ENCODE measurements at places on chromosomes 12 and 14.

- H3K27ac ChIP-seq = no peak overlapping the region
- H3K27me3 ChIP-seq = no peaks in the 10 kb centered on the region
- no peak overlapping the region for H3K4me3 ChIP-seq
- H3K36me3 ChIP-seq = peaks cover 36% of the 10 kb centered on the region
These were observed 36.9 kb downstream of the NRDE2 start for GRCh38 chr14:90294872-90295271.

GRCh38 chr12:124909831-124910560 lies 4.5 kb downstream of the UBC start:
- peaks cover 30% of the 10 kb centered on the region for H3K36me3 ChIP-seq
- no peak for DNase-seq
- H3K4me1 ChIP-seq = peaks cover 56% of the 10 kb centered on the region
- H3K27ac ChIP-seq = peak overlapping the region; percentile 63

- H3K27me3 ChIP-seq = no peaks in the 10 kb centered on the region
- H3K4me3 ChIP-seq = peak overlapping the region; percentile 20
- DNase-seq = no peak
- peaks cover 70% of the 10 kb centered on the region for H3K4me1 ChIP-seq
- no peaks in the 10 kb centered on the region for H3K36me3 ChIP-seq
These were observed 7.6 kb upstream of the NR4A1 start for GRCh38 chr12:52043386-52044212.

DNA sequence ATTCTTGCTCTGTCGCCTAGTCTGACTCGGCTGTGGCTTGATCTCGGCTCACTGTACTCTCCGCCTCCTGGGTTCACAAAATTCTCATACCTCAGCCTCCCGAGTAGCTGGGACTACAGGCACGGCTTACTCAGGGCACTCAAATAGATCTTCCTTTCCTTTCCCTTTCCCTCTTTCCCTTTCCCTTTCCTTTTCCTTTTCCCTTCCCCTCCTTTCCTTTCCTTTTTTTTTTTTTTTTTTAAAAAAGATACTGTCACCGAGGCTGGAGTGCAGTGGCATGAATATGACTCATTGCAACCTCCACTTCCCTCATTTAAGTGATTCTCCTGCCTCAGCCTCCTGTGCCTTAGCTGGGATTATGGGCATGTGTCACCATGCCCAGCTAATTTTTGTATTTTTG lies 86.0 kb downstream of the AEBP2 start:
- H3K27ac ChIP-seq = no peak overlapping the region
- H3K4me1 ChIP-seq = no peaks in the 10 kb centered on the region
- no peak for DNase-seq
- no peak overlapping the region for H3K4me3 ChIP-seq
- H3K27me3 ChIP-seq = no peaks in the 10 kb centered on the region

- H3K4me3 ChIP-seq = no peak overlapping the region
- no peak overlapping the region for H3K27ac ChIP-seq
- no peaks in the 10 kb centered on the region for H3K36me3 ChIP-seq
- DNase-seq = peak; percentile 87
- H3K4me1 ChIP-seq = peaks cover 9% of the 10 kb centered on the region
- no peaks in the 10 kb centered on the region for H3K27me3 ChIP-seq
These were observed 121.8 kb downstream of the TBC1D30 start for GRCh38 chr12:64946132-64946829.

GRCh38 chr12:23528316-23528715 lies 421.2 kb downstream of the SOX5 start:
- DNase-seq = no peak
- no peaks in the 10 kb centered on the region for H3K4me1 ChIP-seq
- no peaks in the 10 kb centered on the region for H3K27me3 ChIP-seq
- no peak overlapping the region for H3K4me3 ChIP-seq
- H3K27ac ChIP-seq = no peak overlapping the region

GRCh38 chr12:15977999-15978951 lies 67.1 kb downstream of the DERA start:
- H3K27ac ChIP-seq = no peak overlapping the region
- H3K4me1 ChIP-seq = peaks cover 11% of the 10 kb centered on the region
- no peak for DNase-seq
- no peaks in the 10 kb centered on the region for H3K27me3 ChIP-seq

- H3K27me3 ChIP-seq = no peaks in the 10 kb centered on the region
- H3K4me3 ChIP-seq = no peak overlapping the region
- peaks cover 8% of the 10 kb centered on the region for H3K36me3 ChIP-seq
- H3K27ac ChIP-seq = peak overlapping the region; percentile 73
- no peak for DNase-seq
These were observed 21.9 kb upstream of the MAGOHB start for GRCh38 chr12:10635306-10635705.

DNA sequence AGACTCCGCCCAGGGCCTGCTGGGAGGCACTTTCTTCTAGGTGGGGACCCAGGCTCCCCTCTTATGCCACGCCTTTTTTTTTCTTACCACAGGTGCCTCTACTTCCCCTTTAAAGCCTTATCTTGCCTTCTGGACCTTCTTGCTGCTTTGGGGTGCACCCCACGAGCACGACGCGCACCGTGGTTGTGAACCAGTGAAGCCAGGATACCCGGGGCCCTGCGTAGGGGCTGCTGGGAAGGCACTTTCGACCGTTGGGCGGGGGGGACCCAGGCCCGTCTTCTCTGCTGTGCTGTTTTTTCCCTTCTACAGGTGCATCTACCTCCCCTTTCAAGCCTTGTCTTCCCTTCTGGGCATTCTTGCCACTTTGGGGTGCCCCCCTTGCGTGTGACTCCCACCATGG lies 305.4 kb downstream of the ALG10 start:
- no peak for DNase-seq
- no peaks in the 10 kb centered on the region for H3K36me3 ChIP-seq
- no peak overlapping the region for H3K27ac ChIP-seq
- no peaks in the 10 kb centered on the region for H3K4me1 ChIP-seq
- H3K27me3 ChIP-seq = peaks cover 15% of the 10 kb centered on the region

DNA sequence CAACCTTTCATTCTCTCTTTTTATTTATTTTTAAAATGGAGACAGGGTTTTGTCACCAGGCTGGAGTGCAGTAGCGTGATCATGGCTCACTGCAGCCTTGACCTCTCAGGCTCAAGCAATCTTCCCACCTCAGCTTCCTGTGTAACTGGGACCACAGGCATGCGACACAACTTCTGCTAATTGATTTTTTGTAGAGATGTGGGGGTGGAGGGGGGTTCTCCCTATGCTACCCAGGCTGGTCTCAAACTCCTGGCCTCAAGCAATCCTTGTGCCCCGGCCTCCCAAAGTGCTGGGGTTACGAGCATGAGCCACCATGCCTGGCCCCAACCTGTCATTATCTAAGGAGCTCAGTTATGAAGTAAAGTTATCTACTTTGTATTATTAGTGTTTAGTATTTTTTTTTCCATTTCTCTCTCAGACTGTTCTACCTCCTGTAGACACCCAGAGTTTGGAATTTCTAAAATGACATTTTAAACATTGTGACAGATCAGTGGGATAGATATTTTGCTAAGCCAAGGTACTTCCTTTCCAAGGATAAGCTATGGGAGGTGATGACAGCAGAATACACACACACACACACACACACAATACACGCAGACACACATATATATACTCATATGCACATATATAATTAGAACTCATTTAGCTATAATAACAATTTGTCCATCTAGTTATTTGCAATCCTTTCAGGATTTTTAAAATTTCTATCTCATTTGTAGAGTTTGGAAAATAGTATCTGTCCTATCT lies 2.1 kb upstream of the USP44 start:
- H3K36me3 ChIP-seq = no peaks in the 10 kb centered on the region
- no peaks in the 10 kb centered on the region for H3K27me3 ChIP-seq
- no peak overlapping the region for H3K4me3 ChIP-seq
- DNase-seq = no peak
- H3K4me1 ChIP-seq = no peaks in the 10 kb centered on the region
- H3K27ac ChIP-seq = no peak overlapping the region

DNA sequence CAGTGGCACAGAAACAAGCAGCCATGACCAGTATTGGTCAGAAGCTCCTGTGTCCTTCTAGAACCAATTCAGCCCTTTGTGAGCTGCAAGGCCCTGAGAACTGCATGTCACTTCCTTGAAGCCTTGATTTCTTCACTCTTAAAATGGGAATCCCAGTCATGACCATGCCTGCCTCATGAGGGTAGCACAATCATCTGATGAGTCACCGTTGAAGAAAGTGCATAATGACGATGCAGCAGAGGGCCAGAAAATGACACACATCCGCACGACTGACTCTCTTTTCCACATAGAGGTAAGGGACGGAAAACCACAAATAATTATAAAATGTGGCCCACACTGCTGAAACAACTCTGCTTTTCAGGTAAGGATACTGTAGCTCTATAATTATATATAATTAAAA lies 777.4 kb downstream of the BCL11B start:
- H3K36me3 ChIP-seq = no peaks in the 10 kb centered on the region
- no peak for DNase-seq
- H3K4me3 ChIP-seq = no peak overlapping the region
- H3K27ac ChIP-seq = no peak overlapping the region
- no peaks in the 10 kb centered on the region for H3K4me1 ChIP-seq

DNA sequence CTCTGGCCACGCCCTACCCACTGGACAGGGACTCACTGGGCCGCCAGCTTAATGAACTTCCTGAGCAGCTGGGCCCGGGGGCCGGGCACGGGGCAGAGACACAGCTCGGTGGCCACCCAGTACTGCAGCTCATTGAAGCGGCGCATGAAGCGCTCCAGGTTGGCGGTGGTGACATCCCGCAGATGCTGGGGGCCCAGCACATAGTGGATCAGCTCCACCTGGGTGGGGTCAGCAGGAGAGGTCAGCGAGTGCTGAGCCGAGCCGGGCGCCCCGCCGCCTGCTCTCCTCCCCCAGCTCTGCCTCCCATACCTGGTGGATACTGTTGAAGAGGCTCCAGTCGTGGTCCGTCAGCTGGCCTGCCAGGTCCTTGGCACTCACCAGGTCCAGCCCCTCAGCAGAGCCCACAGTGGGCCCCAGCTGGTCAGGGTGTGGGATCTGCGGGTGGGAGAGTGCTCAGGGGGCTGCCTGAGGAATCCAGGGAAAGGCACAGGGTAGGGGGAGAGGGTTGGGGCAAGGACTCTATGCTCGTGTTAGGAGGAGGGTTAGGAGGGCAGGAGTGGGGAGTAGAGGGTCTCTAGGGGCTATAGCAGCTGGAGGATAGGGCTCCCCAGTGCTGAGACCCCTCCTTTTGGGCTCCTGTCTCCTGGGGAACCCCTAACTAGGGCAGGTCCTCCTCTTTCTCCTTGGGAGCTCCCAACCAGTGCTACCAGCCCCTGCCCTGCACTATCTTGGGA lies 15.5 kb upstream of the ENDOU start:
- H3K4me1 ChIP-seq = peaks cover 47% of the 10 kb centered on the region
- no peak overlapping the region for H3K4me3 ChIP-seq
- DNase-seq = no peak
- H3K36me3 ChIP-seq = no peaks in the 10 kb centered on the region
- no peaks in the 10 kb centered on the region for H3K27me3 ChIP-seq

- H3K4me3 ChIP-seq = no peak overlapping the region
- no peaks in the 10 kb centered on the region for H3K36me3 ChIP-seq
- no peak overlapping the region for H3K27ac ChIP-seq
- H3K27me3 ChIP-seq = no peaks in the 10 kb centered on the region
These were observed 508.6 kb downstream of the FLRT2 start for GRCh38 chr14:86038387-86039042.

DNA sequence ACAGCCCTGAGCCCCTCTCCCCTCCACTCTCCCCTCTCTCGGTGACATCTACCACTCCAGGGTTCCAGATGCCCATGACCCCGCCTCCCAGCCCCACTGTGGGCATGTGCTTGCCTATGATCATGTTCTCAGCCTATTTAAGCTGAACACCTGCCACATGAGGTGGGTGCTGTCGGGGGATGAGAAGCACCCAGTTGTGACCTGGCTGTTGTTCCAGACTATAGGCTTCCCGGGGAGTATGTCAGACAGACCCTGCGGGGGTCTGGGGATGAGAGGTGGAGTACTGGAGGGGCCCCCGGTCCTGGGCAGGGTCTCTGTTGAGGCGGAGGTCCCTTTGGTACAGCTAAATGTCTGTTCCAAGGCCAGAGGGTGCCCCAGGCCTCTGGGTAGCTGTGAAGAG lies 6.0 kb downstream of the VSX2 start:
- DNase-seq = no peak
- no peak overlapping the region for H3K4me3 ChIP-seq
- H3K4me1 ChIP-seq = peaks cover 21% of the 10 kb centered on the region
- peaks cover 66% of the 10 kb centered on the region for H3K27me3 ChIP-seq
